ENCODE measurements at places on chromosomes 12 and 14.

DNA sequence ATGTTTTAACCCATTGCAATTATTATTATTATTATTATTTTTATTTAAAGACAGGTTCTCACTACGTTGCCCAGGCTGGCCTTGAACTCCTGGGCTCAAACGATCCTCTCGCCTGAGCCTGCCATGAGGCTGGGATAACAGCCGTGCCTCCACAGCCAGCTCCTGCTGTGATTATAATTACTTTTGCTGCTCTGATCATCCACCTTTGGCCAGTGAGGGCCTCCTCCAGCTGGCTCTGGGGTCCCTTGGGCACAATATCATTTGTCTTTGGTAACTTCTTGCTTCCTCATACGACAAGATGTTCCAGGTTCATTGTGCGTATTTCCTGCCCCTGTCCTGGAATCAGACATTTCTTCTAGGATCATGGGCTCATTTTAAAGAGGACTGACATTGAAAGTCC, 28.4 kb downstream of the LRTM2 start:
- no peak for DNase-seq

GRCh38 chr12:57835366-57836288, 10.9 kb downstream of the CTDSP2 start:
- no peak for DNase-seq

DNA sequence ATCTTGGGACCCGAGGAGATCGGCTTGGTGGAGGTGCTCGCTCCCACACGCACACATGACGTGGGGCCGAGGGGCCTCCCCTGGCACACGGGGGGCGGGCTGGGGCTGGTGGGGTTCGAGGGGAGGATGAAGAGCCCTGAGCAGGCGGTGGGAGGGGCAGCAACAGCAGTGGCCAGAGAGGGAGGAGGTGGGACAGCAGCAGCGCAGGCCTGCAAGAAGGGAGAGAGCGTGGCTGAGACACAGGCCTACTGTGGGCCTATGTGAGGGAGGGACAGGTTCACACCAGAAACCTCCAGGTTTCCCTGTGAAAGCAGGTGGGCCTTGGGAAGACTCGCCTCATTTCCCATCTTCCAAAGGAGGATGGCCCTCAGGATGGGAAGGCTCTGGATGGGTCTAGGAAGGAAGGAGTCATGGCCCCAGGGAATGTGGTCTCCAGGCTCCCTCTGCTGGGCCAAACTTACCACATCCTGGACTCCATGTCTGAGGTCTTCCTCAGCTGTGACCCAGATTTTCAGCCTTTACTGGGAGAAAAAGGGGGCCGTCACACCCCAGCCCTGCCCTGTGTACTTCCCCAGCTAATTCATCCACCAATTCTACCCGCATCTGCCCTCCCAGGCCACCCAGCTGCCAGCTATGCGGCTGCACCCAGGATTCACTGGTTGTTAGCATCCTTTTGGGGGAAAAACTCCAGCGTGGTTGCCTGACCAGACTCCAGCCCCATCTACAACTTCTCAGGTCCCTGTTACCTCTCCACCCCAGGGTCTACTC, 2.8 kb downstream of the PIANP start:
- no peak for DNase-seq

DNA sequence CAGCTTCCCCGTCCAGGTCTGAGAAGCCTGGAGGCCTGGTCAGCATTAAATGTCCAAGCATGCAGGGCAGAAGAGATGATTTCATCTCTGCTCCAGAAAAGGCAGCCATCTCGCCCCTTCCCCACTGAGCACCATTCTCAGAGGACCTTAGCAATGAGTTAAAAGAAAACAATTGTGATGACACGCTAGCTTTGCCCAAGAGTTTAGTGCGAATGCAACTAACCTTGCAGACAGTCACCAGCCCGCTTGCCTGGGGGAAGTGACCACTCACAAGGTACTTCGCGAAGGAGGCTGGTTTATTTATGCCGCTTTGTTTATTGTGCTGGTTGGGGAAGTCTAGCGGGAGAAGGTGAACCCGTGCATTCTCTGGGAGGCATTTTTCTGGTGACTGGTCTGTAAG, 170.7 kb downstream of the RBM19 start:
- no peak for DNase-seq

GRCh38 chr14:58315606-58316005, 17.3 kb downstream of the ARID4A start:
- DNase-seq, result no peak

GRCh38 chr14:104367866-104368750, 211.5 kb upstream of the C14orf180 start:
- no peak for DNase-seq

DNA sequence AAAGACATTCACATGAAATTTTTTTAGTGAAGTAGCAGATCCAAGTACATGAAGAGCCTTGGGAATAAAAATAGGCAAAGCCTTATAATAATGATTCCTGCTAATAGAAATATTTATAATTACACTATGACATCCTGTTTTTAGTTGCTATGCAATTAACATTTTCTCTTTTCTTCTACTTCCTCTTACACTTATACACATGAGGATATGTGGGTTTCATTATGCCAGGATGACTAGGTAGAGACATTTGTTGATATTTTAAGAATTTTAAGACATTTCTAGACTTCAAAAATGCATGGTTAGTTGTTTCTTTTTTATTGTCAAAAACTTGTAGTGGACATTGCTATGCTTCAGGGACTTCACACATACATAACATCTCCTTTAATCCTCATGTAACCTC, 326.8 kb downstream of the SYT1 start:
- no peak for DNase-seq

DNA sequence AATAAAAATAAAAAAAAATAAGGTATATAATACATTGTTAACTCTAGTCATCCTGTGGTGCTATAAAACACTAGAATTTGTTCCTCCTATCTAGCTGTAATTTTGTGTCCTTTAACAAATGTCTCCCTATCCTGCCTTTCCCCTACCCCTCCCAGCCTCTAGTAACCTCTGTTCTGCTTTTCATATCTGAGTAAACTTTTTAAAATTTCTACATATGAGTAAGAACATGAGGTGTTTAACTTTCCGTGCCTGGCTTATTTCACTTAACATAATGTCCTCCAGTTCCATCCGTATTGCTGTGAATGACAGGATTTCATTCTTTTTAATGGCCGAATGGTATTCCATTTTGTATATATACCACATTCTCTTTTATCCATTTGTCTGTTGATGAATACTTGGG, 71.3 kb upstream of the GNG2 start:
- no peak for DNase-seq

All from mucosa of gallbladder (tissue), 1 donor.